Smooth muscle cell of the coronary artery (primary cell): ENCODE measurements at places on chromosomes 4 and X. TPM values are rescaled to one million over a fixed set of nuclear protein-coding genes. Genes with fewer than 3 reads are reported as not detected.

CXXC4 gene
- not detected in 2 replicates for total RNA-seq

SLC49A3 gene
- total RNA-seq = 1.1 and 9.8 TPM in 2 replicates

TMEM156 gene
- 0.08 TPM in 1 of 2 replicates, not detected in the other for total RNA-seq

CXCL11 gene
- total RNA-seq = not detected in 2 replicates

ALB gene
- not detected in 2 replicates for total RNA-seq

PDGFRA gene
- total RNA-seq = 173 and 451 TPM in 2 replicates

SPANXC gene
- not detected in 2 replicates for total RNA-seq

RAB33A gene
- 1.8 and 11.1 TPM in 2 replicates for total RNA-seq

DAPP1 gene
- total RNA-seq = 0.59 TPM in 1 of 2 replicates, not detected in the other
